ENCODE measurements at places on chromosomes 11 and 22.

GRCh38 chr11:69183613-69184012 is 27.9 kb downstream of the SMIM38 start:
- DNase-seq, result no peak

GRCh38 chr11:31060880-31061279 is 308.7 kb downstream of the DCDC1 start:
- DNase-seq, result peak; percentile 18

DNA sequence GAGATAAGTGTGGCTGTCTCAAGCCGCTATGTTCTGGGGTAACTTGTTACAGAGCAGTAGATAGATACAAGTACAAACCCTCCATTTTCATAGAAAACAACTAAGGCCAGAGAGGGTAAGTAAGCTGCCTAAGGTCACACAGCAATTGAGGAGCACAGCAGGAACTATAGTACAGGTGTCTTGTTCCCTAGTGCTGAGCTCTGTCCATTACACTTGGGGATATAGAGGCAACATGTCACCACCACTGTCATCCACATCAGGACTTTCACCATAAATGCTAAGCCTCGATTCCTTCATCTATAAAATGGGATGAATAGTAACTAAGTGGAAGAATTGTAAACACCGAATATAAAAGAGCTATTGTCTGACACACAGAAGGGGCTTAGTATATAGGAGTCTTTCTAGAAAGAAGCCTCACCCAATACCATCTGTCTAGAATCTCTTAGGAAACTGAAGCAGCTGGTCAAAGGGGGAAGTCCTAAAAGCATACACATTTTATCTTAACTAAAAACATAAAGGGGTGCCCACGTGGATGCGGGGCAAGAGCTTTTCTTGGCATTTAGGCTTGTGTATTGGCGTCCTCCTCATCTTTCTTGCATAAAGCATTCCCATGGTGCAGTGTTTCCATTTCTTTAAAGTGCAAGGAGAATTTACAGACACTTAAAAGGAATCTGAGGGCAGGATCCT is 93.8 kb upstream of the ALX4 start:
- no peak for DNase-seq

DNA sequence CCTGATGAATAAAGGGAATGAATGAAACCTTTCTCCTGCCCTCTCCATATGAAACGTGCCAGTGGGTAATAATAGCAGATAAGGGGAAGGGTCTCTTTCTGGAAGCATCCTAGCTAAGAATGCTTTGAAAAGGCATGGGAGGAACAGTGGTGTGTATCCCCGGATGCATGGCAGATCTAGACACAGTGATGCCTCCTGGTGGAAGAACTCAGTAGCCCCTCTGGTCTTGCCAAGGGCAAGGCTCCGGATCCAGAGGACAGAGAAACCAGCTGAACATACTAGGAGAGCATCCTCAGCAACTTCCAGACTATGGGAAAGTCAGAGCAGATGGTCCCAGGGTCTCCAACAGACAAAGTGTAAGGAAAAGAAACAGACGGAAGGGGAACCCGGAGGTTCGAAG is 6.4 kb downstream of the BAIAP2L2 start:
- no peak for DNase-seq

Data from stromal cell of bone marrow (primary cell).